Activated CD4-positive, alpha-beta T cell treated with anti-CD3 and anti-CD28 coated beads for 24 hours (primary cell): ENCODE measurements at places on chromosomes 11 and 22.

DNA sequence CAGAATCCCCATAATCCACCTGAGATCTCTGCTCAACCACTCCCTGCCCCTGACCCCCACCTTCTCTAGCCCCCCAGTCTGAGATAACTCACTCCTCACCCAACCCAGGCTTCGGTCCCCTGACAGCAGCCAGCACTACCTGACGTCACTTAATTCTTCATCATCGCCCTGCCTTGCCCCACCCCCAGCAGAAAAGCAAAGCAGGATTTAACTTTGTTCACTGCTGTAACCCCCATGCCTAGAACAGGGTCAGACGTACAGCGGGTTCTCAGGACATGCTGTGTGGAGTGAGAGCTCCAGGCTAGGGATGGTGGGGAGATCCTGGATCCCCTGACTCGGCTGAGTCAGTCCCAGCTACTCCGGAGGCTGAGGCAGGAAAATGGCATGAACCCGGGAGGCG, 45.8 kb downstream of the ELFN2 start:
- DNase-seq = no peak

GRCh38 chr11:76689313-76690260, 19.0 kb upstream of the LRRC32 start:
- DNase-seq = no peak

- no peak for DNase-seq
These were observed 39.0 kb downstream of the DDX10 start for GRCh38 chr11:108703916-108704315.

DNA sequence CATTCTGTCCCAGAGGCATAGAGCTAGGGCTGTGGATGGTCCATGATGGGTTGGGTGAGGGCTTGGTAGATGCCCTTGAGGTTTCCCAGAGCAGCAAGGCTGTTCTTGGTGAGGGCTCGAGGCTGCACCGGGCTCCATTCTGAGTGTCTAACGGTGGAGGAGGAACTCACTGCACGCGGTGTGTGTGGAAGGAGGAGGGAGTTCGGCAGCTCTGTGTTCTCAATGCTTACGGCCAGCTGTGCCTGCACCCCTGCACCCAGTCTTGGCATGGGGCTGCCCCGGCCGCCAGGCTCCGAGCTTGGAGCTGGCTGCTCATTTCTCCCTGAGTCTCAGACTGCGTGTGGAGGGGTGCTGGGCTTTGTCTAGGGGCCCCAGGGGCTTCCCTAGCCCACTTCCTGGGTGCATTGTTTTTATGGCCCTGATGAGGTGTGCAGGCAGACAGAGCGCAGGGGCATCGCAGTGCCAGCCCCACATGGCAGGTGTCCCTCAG, 1247.1 kb downstream of the BRD1 start:
- DNase-seq = no peak

DNA sequence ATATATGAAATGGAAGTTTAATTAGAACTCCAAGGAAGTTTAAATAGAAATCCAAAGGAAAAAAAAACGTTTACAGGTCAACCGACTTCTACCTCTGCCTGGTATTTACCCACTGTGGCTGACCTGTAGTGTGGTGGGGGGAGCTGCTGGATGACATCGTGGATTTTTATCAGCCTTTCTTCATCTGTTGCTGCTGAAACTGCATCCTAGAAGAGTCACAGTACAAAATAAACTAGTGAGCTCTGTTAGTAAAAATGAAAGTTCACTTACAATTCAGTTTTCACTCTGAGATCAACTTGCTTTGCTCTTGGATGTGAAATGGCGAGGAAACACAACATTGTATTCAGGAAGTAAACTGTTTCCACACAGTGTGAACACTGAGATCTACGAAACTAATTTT, 43.2 kb upstream of the TP53AIP1 start:
- DNase-seq = no peak

DNA sequence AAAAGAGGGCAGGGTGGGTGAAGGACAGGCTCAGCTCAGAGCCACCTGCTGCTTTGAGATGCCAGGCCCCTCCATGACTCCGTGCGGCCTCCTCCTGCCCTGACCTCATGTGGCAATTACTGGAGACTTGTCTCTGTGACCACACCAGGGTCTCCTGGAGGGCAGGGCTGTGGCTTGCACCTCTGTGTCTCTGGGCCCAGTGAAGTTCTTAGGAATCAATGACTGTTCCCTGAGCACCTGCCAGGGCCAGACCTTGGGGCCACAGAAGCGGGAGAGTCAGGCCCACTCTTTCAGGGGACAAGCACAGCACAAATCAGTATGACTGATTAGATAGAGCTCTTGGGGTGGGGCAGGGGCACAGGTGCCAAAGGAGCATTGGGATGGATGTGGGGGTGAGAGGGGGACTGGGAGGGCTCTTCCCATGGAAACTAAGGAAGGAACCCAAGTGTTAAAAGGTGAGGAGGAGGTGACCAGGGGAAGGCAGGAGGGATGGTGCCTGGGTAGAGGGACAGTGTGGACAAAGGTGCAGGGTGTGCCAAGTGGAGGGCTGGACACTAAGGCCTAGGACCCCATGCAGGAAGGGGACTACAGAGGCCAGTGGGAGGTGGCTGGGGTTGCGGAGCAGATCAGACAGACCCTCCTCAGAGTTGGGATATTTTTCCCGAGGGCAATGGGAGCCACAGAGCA, 77.3 kb upstream of the SHISAL1 start:
- no peak for DNase-seq

- DNase-seq = no peak
These were observed 1152.1 kb downstream of the TBC1D22A start for GRCh38 chr22:47914481-47915097.

DNA sequence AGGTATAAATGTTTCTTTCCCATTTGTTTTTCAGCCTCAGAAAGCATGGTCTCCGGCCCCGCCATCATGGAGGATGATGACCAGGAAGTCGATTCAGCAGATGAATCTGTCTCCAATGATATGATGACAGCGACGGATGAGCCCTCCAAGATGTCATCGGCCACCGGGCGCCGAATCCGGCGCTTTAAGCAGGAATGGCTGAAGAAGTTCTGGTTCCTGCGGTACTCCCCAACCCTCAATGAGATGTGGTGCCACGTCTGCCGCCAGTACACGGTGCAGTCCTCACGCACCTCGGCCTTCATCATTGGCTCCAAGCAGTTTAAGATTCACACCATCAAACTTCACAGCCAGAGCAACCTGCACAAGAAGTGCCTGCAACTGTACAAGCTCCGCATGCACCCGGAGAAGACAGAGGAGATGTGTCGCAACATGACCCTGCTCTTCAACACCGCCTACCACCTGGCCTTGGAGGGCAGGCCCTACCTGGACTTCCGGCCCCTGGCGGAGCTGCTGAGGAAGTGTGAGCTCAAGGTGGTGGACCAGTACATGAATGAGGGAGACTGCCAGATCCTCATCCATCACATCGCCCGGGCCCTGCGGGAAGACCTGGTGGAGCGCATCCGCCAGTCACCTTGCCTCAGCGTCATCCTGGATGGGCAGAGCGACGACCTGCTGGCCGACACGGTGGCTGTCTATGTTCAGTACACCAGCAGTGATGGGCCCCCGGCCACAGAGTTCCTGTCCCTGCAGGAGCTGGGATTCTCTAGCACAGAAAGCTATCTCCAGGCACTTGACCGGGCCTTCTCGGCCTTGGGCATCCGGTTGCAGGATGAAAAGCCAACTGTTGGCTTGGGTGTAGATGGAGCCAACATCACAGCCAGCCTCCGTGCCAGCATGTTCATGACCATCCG, 59.9 kb downstream of the SYT13 start:
- DNase-seq = no peak

- DNase-seq = no peak
These were observed 3.3 kb upstream of the DIXDC1 start for GRCh38 chr11:111933872-111934271.
